ENCODE measurements at places on chromosomes 4 and X.

- no peak for DNase-seq
These were observed 287.0 kb upstream of the MAGEB18 start for GRCh38 chrX:25851141-25851540.

- no peak for DNase-seq
These were observed 156.7 kb downstream of the SPRY1 start for GRCh38 chr4:123553279-123553678.

DNA sequence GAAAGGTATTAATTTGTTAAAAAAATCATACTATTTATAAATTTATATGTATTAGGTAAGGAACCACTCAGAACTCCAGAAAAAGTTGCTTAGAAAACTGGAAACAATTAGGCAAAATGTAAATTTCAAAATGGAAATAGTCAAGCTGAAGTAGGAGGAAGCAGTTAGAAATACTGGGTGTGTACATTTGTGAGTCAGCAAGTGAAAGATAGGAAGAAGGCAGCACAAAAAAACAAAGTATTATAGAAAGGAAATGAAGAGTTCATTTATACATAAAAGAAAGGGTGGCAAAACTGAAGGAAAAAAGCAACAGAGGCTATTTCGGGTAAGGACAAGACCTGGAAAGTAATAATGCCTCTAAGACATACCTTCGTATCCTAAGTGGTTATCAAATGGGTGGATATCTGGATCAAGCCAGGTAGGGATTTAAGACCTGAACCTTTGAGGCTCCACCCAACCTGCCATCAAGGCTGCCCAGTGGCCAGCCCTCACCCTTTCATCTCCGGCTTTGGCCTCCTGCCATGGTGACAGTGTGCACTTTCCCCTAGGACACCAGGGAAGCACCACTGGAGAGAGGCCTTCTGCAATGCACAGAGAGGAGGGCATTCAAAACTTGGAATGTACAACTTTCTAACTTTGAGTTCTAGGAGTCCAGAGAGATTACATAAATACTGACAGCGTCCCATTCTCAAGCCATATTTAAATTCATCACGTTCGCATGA lies at the start of gene LRRC66:
TSS of gene LRRC66 (minus strand) at position 428 of the 722 bp plus-strand sequence. CDS start 2,750 bp downstream, outside the sequence.
- no peak for DNase-seq

- DNase-seq, result no peak
These were observed 34.1 kb downstream of the HNRNPH2 start for GRCh38 chrX:101442085-101442484.

GRCh38 chrX:103120748-103121147 lies 27.8 kb upstream of the NXF3 start:
- DNase-seq, result no peak

DNA sequence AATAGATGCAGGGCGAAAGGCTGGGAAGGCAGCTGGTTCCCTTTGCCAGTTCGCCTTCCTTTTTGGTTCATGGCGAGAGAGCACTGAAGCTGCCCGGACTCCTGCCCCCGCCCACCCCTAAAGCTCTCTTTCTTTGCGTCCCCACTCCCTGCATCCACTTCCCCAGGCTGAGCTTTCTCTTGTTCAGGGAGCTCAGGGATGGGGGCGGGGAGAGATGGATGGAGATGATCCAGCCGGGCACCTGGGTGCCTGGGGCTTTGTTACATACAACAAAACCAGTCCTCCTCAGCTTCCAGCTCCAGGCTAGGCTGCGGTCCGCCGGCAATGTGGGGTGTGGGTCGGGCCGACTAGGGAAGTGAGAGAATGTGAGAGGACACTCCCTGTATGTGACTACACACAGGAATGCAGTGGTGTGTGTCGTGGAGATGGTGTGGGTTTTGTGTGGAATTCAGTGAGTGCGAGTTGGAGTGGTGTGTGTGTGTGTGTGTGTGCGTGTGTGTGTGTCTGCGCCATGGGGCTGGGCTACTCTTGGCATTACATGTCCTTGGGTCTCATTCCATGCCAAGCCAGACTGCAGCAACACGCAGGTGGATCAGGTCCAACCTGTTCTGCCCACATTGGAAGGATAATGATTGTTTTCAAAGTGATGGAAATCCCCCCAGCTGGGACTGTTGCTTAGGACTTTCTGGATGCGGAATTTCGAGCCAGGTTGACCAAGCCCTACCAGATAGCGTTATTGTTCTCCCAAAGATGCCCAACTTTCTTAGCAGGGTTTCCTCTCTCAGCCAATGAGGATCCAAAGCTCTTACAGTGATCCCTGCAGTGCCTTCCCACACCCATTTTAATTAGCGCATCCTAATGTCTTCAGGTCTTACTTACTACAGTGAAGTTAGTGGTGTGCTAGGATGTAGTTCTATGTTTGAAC lies 149.4 kb upstream of the CHRDL1 start:
- peak; percentile 20 for DNase-seq

- DNase-seq, result no peak
These were observed 84.8 kb upstream of the WDR44 start for GRCh38 chrX:118261151-118261550.

- DNase-seq, result no peak
These were observed 25.9 kb downstream of the NSG1 start for GRCh38 chr4:4412641-4413372.

- no peak for DNase-seq
These were observed 39.6 kb upstream of the MAGEA4 start for GRCh38 chrX:151873096-151873495.

DNA sequence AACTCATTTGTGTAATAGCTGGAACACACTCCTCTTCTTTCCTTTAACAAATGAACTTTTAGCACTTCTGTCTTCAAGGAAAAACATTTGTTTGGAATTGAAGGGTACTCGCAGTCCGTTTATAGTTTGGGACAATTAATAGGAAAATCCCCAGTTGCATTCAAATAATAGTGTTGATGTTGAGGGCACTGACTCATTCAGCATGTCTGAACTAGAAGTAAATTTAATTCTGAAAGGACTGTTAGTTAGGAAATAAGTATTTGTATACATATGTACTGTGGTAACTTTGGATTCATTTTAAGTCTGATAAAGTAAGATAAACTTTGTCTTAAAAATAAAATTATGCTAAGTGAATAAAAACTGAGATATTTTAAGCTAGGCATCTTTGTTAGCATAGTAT lies 27.2 kb downstream of the FAM199X start:
- DNase-seq, result no peak

- no peak for DNase-seq
These were observed 30.8 kb downstream of the DAPP1 start for GRCh38 chr4:99847362-99847976.

DNA sequence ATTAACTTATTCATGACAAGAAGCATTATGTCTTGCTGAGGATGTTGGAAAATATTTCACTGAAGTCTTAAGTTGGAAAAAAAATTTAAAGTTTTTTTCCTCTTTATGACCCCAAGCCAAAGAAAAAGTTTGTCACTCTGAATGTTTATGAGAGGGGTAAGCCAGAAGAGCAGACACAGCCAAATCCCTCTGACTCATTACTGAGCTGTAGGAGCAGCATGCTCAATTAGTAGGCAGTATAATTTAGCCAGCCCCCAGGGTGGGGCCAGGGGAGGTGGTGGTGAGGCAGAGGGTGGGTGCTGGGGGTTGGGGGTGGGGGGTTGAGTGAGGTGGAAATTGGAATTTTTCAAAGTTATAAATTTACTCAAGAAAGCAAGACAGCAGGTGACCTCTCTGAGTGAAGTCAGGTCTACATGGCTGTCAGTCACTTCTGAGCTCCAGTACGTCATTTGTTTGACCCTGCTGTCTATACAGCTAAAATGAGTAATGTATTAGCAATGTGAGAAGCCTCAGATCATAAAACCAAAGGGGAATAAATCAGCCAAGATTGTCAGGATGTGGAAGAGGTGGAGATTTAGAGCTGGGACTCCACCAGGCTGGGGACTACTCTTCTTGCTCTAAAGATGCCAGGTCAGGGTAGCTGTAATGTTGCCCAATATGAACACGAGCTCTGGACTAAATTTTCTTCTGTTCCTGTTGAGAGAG lies 98.8 kb upstream of the NDP start:
- no peak for DNase-seq

DNA sequence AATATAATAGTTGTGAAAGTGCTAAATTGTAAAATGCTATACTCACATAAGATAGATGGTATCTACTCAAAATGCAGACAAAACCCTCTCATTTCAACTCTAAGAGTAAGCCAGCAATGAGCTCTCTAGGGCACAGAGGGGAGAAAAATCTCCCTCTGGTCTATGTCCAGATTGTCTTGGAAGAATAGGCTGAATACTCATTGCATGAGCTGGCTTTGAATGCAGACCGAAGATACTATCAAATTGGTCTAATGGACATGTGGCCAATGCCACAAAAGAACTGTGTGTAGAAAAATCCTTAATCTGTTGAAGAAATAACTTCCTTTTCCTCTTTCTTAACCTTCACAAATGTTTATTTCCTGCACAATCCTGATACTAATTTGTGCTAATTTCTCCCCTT lies 3.5 kb downstream of the ZXDA start:
- DNase-seq, result no peak

All from NCI-H2171 treated with DMSO at 0.1 percent for 48 hours (cell line).